ENCODE measurements at places on chromosomes 7 and 10.

GRCh38 chr7:95871075-95871848 is 98.9 kb downstream of the DYNC1I1 start:
- DNase-seq, result no peak

- no peak for DNase-seq
These were observed 96.3 kb upstream of the ARMC3 start for GRCh38 chr10:22831586-22831985.

DNA sequence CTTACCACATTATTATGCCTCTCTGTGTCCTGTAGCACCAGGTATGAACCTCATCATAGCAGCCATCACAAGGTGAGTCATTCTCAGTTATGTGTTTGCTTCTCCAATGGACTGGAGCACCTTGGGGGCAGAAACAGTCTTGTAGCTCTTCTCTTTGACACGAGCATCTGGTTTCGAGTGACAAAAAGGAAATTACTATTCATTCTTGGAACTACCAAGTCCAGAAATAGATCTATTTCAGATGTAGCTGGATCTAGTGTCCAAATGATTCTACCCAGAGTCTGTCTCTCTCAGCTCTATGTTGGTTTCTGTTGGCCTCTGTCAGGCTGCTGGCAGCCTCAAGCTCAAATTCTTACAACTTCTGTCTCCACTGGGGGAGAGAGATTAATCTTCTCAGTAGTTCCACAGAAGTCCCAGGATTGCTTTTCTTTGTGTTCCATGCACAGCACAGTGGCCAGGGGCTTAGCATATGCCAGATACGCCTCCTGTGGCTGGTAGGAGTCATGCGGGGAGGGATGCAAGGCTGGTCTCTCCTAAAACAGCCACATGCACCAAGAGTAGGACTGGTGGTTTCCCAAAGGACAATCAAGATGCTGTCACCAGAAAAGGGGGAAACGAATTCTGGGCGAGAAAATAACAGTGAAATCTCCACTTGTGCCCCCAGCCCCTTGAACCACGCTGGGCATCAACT is 37.2 kb upstream of the PAPSS2 start:
- no peak for DNase-seq

DNA sequence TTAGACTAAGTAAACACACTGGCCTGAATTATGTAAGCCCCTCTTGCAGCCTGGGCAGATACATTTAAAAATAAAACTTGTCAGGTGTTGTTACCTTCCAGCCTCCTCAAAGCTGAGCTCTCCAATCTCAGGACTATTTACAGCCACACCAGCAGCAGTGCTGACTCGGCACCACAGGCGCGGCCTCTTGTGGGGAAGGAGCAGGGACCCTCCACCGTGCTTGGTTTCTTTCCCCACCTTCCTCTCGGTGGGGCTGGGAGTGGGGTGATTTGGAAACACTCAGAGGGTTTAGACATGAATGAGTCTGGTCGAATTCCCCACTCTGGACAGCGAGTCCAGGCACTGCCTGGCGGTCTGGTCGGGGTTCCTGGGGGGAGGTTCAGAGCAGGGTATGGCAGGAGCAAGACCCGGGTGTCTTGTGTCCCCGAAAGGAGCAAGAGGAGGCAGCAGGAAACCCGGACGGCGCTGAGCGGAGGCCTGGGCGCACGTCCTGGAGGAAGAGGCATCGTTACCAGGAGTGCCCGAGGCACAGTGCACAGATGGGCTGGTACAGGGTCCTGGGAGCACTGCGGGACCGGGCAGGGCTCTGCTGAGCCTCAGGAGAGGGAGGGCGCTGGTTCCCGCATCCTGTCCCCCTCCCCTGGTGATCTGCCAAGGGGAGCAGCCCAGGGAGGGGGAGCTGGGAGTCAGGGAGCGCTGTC is 29.2 kb upstream of the CFAP46 start:
- no peak for DNase-seq

DNA sequence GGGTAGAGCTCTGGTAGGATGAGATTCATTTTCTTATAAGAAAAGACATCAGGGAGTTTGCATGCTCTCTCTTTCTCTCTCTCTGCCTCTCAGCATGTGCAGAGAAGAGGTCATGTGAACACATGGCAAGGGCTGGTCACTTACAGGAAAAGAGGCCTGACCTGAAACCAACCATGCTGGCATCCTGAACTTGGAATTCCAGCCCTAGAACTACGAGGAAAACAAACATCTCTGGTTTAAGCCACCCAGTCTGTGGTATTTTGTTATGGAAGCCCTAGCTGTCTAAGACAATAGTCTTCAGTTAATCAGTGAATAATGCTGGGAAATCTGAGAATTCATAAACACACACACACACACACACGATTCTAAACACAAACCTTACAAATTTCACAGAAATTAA is 1104.2 kb upstream of the LRRN3 start:
- no peak for DNase-seq

DNA sequence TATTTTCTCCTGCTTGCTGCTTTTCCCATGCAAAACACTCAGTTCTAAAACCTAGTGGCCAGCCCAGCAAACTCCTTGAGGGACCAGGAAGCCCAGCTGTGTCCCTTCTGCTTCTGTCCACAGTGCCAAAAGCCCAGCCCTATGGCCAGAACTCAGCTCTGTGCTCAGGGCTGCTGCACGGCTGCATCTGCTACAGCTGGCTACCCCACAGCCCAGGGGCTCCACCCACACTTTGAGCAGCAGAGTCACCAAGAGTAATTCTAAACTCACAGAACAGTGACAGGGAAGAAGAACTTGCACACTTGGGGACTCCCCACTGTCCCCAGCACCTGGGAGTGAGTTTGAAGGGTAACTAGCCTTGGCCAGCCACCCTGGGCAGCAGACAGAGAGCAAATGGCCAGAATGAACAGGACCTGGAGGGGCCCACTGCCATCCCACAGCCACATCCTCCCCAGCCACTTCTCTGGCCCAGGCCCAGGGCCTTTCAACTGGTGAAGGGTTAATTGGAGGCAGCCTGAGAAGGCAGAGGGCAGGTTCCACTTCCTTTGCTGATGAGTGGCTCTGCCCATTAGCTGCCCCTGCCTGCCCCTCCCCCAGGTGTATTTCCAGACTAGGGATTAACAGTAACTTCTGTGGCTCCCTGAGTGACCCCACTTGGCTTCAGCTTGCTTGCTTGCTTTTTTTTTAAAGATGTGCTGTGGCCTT is 28.1 kb upstream of the TRIM8 start:
- DNase-seq, result no peak

DNA sequence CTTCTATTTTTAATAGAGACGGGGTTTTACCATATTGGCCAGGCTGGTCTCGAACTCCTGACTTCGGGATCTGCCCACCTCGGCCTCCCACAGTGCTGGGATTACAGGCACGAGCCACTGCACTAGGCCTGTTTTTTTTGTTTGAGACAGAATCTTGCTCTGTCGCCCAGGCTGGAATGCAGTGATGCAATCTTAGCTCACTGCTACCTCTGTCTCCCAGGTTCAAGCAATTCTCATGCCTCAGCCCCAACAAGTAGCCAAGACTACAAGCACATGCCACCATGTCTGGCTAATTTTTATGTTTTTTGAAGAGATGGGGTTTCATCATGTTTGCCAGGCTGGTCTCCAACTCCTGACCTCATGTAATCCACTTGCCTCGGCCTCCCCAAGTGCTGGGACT is 73.7 kb downstream of the TYW1B start:
- no peak for DNase-seq

DNA sequence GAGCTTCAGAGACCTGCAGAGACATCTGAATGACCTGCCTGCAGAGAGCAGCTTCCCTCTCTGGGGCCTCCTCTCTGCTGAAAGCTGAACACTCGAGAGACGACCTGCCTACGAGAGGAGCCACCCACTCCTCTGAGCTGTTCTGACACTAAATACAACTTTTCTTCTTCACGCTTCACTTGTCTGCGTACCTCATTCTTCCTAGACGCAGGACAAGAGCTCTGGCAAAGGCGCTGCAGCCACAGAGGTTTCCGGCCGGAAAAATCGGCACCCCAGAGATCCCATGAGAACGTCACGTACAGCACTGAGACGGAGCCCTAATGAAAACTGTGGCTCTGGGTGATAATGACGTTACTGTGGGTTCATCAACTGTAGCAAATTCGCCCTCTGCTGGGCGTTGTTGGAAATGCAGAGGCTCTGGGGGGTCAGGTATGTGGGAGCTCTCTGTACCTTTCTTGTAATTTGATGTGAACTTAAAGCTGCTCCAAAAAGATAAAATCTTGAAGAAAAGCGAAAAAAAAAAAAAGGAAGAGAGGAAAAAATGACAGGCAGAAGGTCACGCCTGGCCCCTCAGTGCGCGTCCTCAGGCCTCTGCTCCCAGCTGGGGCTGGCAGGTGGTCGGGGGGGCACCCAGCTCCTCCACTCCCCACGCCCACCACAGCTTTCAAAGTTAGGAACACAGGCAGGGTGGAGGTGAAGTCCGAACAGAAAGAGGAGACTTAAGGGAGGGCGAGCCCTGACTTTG is 120.7 kb downstream of the DYNC2I1 start:
- DNase-seq, result peak; percentile 90

GRCh38 chr7:2730846-2731770 is 43.1 kb downstream of the AMZ1 start:
- DNase-seq, result no peak

GRCh38 chr7:24972991-24973390 is 7.0 kb downstream of the OSBPL3 start:
- DNase-seq, result no peak

DNA sequence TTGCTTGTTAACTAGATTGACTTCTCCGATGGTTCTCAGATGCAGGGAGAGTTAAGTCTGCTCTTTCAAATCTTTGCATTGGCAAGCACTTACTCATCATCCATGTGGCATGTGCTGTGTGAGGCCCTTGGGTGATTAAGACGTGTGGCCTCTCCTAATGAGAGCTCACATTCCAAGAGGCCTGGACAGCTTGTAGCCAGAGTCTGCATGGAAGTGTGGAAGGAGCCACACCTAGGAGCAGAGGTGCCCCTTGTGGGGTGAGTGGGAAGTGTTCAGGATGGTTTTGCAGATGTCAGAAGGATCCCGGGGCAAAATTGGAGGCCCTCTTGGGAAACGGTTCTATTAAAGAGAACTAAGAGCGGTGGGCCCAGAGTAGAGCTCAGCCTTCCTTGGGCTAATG is 225.9 kb downstream of the PAXIP1 start:
- no peak for DNase-seq

GRCh38 chr7:93980744-93981479 is 23.2 kb downstream of the BET1 start:
- no peak for DNase-seq

- DNase-seq, result no peak
These were observed 51.5 kb downstream of the HK1 start for GRCh38 chr10:69329721-69330178.

- DNase-seq, result no peak
These were observed 17.1 kb downstream of the URGCP start for GRCh38 chr7:43888993-43889945.

- no peak for DNase-seq
These were observed 93.7 kb downstream of the CFAP58 start for GRCh38 chr10:104447331-104447730.

GRCh38 chr7:90210981-90211380 is 559 bp upstream of the STEAP2 start:
- DNase-seq, result no peak

GRCh38 chr7:45993621-45994020 is 72.5 kb upstream of the IGFBP3 start:
- DNase-seq, result no peak

- no peak for DNase-seq
These were observed 278.8 kb downstream of the TNS3 start for GRCh38 chr7:47303014-47303694.

DNA sequence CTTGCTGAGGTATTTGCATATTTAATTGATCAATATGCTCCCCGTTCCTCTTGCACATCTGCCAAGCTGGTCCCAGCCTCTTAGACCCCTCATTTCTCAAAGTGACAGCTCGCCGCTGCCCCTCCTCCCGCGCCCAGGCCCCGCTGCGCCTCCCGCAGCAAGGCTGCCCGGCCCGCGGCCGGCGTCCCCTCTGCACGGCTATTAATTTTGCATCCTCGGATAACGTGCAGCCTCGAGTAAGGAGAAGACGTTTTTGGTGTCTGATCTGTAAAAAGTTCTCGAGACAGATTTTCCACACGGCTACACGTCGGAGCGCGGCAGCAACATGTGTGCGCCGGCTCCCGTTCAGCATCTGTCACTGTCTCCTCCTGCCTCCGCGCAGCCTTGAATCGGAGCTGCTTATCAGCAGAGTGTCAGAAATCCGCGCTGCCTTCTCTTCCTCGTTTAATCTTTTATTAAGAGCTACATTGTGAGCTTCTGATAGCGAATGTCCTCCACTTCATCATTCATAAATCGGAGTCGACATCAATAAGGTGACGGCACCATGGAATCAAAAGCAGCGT is 65.3 kb downstream of the EBF3 start:
- DNase-seq, result no peak

DNA sequence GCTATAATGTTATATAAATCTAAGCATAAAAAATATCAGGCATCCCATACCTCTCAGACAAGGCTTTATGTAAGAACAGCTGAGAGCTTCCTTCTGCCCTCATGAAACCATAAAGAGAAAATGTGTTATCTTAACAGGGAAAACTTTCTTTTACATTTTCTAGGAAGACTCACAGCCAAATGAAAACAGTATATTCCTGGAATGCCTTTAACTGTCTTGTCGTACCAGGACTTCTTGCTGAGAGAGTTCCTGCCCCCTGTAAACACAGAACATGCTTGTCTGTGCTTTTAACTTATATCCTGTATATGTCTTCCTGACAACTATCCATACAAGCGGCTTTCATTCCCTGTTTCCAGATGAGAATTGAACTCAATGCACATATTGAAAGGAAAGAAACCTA is 64.8 kb upstream of the AHR start:
- DNase-seq, result no peak

DNA sequence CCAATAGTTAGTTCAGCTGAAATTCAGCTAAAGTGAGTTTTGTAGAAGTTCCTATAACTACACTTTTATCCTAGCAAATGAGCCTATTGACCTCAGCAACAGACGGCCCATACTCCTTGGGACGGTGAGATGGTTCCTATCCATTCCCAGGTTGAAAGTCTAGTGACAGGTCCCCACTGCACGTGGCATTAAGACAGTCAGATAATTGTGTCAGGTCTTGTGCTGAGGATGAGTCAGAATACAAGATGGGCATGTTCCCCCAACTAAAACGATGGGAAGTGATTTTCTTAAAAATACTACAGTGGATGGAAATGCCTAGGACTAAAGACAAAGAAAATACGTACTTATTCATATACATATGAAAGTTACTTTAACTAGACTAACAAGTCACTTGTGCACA is 2.1 kb downstream of the CAV1 start:
- no peak for DNase-seq

DNA sequence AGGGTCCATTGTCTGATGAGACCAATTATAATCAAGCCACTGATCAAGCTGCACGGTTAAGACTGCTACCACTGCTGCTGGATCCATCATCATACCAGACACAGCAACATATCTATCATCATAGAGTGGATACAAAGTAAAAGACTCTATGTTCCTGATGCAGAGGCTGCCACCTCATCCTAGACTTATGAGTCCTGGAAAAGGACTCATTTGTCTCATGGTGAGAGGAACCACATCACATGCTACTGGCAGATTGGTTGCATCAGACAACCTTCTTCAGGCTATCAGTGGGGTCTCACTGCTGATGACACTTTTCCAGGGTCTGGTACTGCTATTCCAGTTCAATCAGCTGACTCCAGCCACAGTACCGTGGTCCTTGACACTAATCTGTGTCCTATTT is 79.0 kb downstream of the ABI1 start:
- DNase-seq, result no peak
